Stimulated activated CD4-positive, alpha-beta T cell treated with anti-CD3 and anti-CD28 coated beads, Interleukin-4, amount 100 ng/mL, for 48 hours (primary cell): ENCODE measurements at places on chromosomes 2 and 18.

- DNase-seq, result no peak
Measured at GRCh38 chr2:204354442-204354856, 190.8 kb upstream of the PARD3B start.

DNA sequence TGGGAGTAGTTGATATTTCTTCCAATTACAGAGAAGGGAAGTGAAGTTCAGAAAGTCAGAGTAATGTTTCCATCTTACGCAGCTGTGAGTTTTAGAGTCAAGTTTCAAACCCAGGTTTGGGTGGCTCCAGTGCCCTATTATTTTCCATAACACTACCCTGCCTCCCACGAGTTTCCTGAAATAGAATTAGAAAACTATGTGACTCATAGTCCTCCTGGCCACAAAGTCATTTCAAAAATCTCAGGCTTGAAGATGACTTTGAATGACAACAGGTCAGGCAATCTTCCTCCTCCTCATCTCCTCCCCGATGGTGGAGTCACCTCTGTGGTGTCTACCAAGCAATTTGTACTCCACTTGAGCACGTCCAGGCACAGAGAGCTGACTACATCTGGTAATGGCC lies 212.3 kb upstream of the TRIB2 start:
- peak; percentile 18 for DNase-seq

GRCh38 chr2:144950899-144951560 lies 431.1 kb upstream of the ZEB2 start:
- no peak for DNase-seq

- DNase-seq, result no peak
Measured at GRCh38 chr2:22826703-22827102, 558.3 kb upstream of the KLHL29 start.

DNA sequence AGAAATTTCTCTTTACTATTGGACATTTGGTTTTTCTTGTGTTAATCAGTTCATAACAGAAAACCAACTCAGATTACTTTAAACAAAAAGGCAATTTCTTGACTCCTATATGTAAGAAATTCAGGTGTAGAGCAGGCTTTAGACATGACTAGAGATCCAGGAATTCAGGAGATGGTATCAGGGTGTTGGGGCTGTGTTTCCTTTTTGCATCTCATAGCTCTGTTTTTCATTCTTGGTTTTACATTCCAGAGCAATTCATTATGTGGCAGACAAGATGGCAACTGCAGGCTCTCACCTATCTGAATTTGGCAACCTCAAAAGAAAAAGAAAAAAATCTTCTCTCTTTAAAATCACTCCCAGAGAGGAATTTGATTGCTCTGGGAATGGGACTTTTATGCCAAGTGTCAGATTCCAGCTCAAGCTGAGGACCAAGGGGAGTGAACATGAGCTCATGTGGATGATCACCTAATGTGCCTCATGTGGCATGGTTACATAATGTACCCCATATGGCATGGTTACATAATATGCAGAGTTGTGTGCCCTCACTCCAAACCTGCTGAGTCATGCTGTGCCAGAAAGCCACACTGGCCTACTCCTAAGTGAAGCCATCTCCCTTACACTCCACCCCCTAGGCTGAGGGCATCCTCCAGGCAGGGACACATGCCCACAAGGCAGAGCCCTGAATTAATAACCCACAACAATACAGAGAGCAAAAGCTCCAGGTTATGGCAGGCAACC lies 282.7 kb downstream of the MBD2 start:
- DNase-seq, result no peak

GRCh38 chr2:171447675-171448074 lies 13.6 kb downstream of the DCAF17 start:
- DNase-seq, result no peak

GRCh38 chr2:211367293-211367692 lies 810.9 kb downstream of the CPS1 start:
- no peak for DNase-seq
